ENCODE measurements at places on chromosomes 2 and 18.

GRCh38 chr2:133039531-133039930 lies 369.5 kb upstream of the LYPD1 start:
- DNase-seq: no peak

DNA sequence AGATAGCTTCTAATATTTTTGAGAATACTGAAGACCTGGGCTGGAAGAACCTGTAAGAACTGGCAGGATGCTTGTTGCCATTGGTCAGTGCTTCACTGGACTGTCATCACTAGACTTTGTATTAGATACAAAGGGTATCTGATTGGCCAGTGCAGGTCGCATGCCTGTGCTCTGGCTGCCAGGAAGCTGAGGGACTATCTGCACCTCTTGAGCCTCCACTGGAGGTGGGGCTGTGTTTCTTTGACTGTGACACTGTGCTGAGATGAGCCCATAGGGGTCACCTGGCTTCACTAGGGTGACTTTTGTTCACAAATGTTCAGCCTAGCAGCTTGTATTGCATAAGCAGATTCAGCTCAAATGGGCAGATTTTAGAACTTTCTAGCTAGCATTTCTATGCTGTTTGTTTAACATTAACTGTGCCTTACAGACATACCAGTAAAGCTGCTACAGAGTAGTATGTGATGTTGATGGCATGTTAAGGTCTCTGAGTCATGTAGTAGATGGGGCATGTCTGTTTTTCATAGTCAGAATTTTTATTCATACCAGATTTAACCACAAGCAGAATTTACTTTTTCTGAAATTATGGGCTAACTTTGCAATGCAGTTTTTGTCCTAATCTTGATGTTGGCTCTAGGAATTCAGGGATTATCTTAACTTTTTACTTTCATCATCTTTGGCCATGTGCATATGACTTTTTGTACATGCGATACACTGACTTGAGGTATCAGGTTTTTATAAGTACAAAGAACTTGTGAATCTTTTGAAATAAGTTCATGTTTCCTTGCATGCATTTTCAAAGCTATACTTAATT lies 56.1 kb downstream of the RHBDD1 start:
- peak; percentile 83 for DNase-seq

- peak; percentile 55 for DNase-seq
Measured at GRCh38 chr2:29844713-29845326, 76.6 kb downstream of the ALK start.

- DNase-seq: no peak
Measured at GRCh38 chr2:165505514-165505913, 36.0 kb downstream of the CSRNP3 start.

DNA sequence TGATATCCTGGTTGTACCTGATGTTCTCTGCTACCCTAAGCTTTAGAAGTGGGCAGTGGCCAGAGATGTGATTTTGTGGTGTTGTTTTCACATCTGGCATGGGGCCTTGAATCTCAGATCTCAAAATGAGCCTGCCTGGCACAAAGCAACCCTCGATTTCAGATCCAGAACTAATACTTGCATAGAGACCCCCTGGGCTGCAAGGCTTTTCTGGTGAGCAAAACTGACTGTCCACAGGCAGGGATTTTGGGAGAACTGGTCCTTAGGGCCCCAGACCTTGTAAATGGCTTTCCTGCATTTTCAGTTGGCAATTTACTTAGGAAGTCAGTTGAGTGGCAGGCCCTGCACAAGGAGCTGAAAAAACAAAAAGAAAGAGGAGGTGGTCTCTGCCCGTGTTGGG lies 265.3 kb downstream of the MYCN start:
- no peak for DNase-seq

GRCh38 chr2:120907822-120908221 lies 172.2 kb downstream of the GLI2 start:
- DNase-seq: no peak

DNA sequence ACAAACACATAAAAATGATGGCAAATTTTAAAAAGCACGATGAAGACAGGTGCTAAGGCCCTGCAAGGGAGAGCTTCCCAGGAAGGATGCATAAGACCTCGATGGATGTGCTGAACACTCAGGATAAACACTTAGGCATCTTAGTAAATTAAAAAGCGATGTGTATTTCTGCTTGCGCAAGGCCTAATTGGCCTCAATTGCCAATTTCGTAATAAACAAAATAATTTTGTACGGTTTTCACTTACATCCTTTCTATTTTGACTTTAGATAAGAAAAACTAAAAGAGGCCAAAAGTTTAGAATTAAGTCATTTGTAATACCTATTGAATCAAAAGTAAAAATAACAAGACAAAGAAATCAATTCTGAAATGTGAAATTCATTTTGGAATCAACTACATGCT lies 189.1 kb downstream of the TCF4 start:
- DNase-seq: no peak

DNA sequence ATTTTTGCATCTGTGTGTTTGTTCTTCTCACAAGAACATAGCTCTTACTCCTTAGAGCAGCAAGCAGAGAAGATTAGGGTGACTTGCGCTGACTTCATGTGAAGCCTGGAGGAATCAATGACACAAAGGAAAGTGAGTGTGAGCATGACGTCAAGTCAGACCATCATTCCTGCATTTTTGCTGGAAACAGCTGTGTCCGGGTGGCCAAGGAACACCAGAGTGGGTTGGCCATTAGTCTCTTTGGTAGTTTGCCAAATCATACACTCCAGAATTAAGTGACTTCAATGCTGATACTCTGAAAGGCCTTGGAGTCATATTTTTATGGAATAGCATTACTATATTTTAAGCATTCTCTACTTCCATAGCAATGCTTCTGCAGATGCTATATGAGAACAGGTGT lies 597.2 kb downstream of the DCDC2C start:
- DNase-seq: no peak

- DNase-seq: no peak
Measured at GRCh38 chr2:140144611-140145010, 1364.4 kb upstream of the NXPH2 start.

GRCh38 chr18:21458310-21458709 lies 142.2 kb downstream of the ESCO1 start:
- DNase-seq: no peak

GRCh38 chr2:168534926-168535325 lies 78.9 kb downstream of the CERS6 start:
- DNase-seq: no peak

DNA sequence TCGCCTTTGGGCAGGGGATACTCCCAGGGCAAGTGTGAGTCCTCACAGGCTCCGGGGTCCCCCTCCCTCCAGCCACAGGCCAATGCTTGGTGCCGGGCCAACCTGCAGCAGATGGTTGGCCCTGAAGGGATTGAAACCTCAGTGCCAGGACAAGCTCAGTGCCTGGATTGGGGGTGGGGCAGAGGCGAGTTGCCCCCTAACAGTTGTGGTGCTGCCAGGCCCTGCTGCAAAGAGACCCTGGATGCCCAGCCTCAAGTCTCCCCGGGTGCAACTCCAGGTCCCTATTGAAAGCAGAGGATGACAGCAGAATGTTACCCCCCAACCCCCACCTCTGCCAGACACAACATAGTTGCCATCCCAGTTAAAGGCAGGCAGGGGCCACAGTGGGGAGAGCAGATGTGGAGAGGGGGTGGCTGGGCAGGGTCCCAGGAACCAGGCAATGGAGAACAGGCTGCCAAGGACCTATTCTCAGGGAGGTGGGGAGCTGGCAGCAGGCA lies 9.5 kb upstream of the RNF103 start:
- no peak for DNase-seq

- DNase-seq: peak; percentile 5
Measured at GRCh38 chr2:178449700-178450523, 1.1 kb downstream of the PRKRA start.

DNA sequence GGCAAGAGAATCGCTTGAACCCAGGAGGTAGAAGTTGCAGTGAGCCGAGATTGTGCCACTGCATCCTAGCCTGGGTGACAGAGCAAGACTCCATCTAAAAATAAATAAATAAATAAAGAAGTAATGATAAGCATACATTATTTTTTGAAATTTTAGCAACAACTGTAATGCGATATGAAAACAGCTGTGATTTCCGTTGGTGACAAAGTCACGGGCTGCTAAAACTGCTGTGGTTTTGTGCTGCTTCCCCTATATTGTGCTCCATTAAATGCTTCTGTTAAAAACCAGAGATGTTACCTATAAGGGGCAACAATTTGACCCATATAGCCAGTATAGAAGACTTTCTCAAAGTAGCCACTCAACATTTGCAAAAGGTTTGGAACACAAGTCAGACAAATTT lies 8.3 kb downstream of the TRIM54 start:
- no peak for DNase-seq

DNA sequence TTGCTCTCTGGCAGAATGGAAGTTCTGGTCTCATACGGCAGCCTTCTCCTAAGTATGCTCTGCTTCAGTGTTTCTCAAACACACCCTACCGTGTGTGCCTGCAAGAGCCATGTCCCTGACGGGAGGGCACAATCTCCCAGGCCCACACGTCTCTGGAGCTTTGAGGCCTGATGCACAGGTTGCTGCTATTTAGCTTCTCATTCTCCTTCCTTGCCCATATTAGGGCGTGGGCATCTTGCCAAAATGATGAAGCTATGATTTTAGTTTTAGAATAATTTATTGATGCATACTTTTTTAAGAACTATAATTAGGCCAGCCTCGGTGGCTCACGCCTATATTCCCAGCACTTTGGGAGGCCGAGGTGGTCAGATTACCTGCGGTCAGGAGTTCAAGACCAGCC lies 107.9 kb downstream of the RNF144A start:
- DNase-seq: no peak

DNA sequence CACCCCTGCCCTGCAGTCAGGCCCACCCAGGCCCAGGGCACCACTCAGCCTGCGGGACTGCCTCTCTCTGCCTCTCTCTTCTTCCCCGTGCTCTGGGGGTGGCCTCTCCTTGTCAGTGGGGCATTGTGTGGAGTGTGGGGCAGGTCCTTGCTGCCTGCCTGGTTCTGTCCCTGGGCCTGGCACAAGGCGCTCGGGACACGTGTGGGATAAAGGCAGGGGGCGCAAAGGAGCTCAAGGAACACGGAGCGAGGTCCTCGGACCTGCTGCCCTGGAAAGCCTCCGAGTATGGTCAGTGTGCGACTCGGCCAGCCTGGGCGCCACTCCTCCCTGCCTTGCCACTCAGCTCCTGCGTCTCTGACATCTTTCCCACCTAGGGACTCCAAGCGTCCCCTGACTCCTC lies 262.2 kb downstream of the HDAC4 start:
- DNase-seq: no peak

GRCh38 chr2:43008388-43008787 lies 216.0 kb upstream of the HAAO start:
- no peak for DNase-seq

GRCh38 chr18:51137891-51138290 lies 59.6 kb downstream of the MEX3C start:
- DNase-seq: no peak

DNA sequence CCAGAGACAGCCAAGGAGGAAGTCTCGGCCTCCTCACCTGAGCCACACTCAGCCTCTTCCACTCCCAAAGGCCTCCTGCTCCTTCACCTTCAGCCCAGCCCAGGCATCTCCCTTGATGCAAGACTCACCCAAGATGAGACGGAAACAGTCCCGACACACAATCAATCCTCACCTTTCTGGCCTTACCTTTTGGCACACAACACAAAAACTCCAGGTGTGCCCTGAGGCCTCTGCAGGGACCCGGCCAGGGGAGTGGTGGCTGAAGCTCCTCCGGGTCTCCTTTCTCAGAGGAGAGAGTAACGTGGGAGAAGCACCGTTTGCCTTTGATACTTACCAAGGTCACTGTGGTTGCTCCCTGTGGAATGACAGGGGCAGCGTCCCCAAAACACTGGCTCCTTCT lies 23.8 kb upstream of the EFHD1 start:
- DNase-seq: no peak

- DNase-seq: no peak
Measured at GRCh38 chr2:231397928-231398294, 2.4 kb downstream of the B3GNT7 start.

DNA sequence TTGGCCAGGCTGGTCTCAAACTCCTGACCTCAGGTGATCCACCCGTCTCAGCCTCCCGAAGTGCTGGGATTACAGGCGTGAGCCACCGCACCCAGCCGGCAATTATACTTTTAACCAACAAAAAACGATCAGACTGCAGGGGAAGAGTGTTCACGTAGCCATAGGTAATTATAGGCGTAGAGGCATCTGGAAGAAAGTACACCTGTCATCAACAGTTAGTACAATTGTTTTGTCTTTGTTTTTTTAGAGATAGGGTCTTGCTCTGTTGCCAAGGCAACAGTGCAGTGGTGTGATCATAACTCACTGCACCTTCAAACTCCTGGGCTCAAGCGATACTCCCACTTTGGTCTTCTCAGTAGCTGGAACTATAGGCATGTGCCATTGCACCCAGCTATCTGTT lies 20.0 kb downstream of the ST3GAL5 start:
- no peak for DNase-seq

DNA sequence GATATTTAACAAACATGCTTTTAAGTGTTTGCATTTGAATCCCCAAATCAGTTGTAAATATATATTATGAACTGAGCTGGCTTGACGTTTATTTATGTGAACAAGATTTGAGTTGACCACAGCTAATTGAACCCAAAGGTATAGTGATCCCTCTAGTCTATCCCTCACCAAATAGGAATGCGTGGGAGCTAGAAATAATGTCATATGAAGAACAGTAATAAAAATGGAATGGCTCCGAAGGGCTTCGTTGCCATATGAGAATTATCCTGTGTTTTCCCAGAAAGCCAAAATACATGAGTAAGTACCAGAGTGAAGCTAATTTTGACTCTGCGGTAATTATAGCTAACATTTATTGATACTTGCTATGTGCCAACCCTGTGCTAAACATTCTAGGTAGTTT lies 142.7 kb downstream of the ADCYAP1 start:
- DNase-seq: no peak

- peak; percentile 79 for DNase-seq
Measured at GRCh38 chr2:237097911-237098702, 12.4 kb downstream of the COPS8 start.

- DNase-seq: no peak
Measured at GRCh38 chr2:88574445-88574844, 52.8 kb downstream of the EIF2AK3 start.

DNA sequence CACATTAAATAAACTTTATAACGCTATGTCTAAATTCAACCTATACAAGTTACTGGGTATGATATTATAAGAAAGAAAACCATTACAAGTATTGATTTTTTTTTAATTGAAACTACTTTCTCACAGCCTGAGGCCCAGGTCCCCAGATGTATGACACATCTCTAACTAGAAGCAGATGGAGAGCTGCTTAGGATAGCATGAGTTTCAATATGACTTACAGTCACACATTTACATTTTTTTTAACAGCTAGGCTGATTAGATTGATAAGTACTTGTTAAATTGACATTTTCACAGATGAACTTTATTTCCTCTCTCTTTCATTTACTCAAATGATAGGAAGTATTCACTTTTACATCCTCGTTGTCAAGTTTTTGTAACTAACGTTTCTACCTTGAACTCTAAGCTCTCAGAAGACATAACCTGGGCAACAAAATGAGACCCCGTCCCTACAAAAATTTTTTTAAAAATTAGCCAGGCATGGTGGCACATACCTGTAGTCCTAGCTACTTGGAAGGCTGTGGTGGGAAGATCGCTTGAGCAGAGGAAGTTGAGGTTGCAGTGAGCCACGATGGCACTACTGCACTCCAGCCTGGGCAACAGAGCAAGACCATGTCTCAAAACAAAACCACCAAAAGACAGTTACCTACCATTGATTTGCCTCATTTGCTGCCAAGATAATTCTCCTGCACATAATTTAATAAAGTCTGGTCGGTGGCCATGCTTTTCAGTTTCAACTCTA lies 52.4 kb downstream of the STK39 start:
- DNase-seq: peak; percentile 58

- DNase-seq: peak; percentile 21
Measured at GRCh38 chr2:134301099-134301927, 47.4 kb downstream of the MGAT5 start.

- no peak for DNase-seq
Measured at GRCh38 chr2:158142568-158143332, 41.1 kb downstream of the UPP2 start.

- peak; percentile 25 for DNase-seq
Measured at GRCh38 chr18:61882296-61883004, 10.4 kb downstream of the RNF152 start.
